ENCODE measurements at places on chromosomes 4 and X.

DNA sequence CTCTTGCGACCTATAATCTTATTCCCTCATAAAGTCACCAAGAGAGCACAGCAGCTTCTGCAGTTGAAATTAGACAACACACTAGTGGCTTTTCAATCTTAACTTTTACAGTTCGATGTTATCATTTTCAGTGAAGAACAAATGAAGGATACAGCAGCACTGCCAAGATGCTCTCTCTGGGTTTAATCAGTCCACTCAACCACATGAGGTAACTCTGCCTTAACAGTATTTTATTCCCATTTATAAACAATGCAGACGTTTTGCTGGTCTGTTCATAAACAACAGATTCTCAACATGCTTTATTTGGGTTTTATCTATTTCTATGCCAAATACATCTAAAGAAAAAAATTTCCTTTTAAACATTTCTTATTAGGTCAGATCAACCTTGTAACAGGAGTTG, 646.0 kb upstream of the FAM241A start:
- no peak for DNase-seq

GRCh38 chrX:37651921-37652452, 33.6 kb upstream of the XK start:
- no peak for DNase-seq

- DNase-seq: peak; percentile 1
These were observed 43.7 kb upstream of the FRMD7 start for GRCh38 chrX:132171478-132171877.

- DNase-seq: no peak
These were observed 74.3 kb upstream of the CLNK start for GRCh38 chr4:10758906-10759305.

- DNase-seq: peak; percentile 43
These were observed 78.7 kb upstream of the OGT start for GRCh38 chrX:71454222-71454621.

DNA sequence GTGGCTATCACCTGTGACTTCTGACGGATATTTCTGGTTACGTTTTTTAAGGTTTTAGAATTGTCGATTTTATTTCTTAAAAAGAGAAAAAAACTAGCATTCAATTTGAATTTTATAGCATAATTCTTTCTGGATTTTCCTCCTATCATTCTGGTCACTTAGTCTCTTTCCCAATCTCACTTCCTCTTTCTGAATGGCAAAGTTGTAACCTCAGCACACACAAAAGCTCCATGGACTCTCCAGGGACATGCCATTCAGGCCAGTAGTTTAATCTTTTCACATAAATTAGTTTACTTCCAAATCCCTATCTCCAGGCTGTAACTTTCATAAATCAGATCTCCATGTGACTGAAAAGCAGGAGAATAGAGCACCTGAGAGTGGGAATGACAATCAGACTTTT, 110.7 kb downstream of the ARAP2 start:
- DNase-seq: no peak

DNA sequence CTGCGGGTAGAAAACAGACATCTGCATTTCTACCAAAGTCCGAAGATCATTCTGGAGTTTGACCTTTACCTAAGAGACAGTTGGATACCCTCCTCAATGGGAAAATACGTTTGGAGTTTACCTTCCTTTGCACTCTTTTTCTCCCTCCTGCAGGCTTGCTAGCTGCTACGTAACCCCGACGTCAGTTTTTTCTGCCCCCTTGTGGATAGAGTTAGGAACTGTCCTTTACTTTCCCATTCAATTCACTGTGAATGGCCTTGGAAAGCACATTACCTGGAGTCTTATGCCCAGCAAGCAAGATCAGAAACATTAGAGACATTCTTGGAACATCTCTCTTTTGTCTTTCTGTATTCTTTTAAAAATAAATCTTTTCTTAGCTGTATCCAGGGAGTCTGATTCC, 250.7 kb downstream of the NAP1L3 start:
- DNase-seq: no peak

DNA sequence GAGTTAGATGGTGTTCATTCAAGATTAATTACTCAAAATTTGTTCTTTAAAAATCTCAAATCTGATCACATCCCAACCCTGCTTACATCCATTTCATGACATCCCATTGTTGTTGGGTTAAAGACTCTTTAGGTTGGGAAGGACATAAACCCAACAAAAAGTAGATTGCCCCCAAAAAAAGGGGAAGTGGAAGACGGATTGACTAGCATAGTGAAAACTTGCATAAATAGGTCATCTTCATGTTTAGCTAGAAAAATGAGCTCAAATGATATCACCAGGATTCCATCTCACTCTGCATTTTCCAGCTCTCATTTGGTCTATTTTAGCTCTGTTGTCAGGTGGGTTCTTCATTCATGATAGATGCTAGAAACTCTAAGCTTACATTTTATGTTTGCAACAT, 18.5 kb upstream of the TET2 start:
- DNase-seq: no peak

DNA sequence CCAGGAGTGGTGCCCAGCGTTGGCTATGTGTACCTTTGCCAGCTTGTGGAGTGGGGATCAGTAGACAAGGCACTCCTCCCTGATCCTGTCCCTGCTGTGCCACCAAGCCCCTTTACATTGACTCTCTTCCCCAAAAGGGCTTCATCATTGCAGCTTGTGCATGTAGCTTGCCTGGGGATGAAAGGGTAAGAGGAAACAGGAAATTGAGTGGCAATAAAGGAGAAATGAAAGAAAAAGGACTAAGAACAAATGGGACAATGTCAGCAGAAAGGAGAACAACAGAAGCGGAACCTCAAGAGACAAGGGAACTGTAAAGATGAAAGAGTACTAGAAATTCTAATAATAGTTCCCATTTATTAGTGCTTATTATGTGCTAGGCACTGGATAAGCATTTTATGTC, 8.7 kb upstream of the IL13RA1 start:
- no peak for DNase-seq

- peak; percentile 69 for DNase-seq
These were observed 809 bp downstream of the MND1 start for GRCh38 chr4:153345012-153345981.

- no peak for DNase-seq
These were observed 195.7 kb upstream of the IL1RAPL1 start for GRCh38 chrX:28391528-28391927.

- no peak for DNase-seq
These were observed 166.5 kb downstream of the CPEB2 start for GRCh38 chr4:15168759-15169158.

DNA sequence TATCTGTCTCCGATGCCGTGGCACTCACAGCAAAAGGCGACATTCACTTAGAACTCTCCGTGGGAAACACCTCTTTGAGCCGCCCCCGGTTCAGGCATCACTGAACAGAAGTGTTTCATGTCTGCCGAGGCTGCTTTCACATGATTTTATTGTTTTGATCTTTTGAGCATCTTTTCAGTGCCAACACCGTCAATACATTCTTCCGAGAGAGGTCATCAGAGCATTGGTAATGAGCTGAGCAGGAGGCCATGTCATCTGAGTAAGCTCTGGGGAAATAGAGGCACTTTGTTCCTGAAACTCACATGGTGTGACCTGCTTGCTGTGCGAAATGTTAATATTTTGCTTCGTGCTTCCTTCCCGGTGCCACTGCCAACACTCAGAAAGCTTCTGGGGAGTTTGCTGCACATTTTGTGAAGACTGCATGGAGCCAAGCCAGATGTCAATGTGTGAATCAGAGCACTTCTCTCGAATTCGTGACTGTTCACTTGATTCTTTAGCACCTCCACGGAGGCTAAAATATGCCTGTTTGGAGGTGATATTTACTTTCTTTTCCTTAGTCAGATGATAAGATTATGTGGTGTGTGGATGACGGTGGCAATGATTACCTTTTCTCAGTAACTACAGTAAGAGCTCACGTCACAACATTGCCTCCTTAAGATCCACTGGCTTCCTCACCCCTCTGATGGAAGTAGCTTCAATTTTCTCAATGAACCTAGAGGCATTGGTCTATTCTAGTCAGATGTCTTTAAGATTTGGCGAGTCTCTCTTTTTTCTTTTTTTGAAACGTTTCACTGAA, 222.3 kb upstream of the HS3ST1 start:
- no peak for DNase-seq

DNA sequence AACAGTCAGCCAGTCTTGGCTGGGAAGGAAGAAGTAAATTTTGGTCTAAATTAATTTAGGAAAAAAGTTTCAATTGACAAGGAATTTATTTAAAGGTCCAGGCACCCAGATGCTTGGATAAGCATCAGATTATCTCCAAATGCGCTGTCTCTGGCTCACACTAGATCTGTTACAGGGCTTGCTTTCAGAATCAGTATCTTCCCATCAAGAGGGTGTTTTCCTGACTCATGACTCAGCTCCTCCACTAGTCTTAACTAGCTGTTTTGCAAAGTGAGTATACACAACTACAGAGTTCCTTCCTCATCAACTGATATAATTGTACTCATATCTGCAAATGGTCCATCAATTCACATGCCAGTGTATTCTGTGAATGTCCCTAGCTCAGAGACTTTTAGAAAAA, 482.1 kb upstream of the CPEB2 start:
- DNase-seq: no peak

DNA sequence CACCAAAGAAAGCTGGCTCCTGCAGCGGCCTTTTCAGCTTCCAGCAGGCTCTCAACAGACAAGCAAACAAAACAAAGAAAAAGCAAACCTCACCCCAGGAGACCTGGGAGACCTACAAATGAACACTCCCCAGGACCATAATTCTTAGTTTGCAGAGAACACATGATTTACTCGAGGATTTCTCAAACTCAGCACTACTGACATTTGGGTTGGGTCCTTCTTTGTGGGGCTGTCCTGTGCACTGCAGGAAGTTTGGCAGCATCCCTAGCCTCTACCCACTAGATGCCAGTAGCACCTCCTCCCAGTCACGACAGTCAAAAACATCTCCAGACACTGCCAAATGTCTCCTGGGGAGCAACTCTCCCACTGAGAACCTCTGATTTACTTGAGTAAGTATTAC, 21.9 kb downstream of the APOO start:
- DNase-seq: peak; percentile 22

GRCh38 chrX:17580539-17581152, 156.6 kb upstream of the SCML1 start:
- peak; percentile 90 for DNase-seq

DNA sequence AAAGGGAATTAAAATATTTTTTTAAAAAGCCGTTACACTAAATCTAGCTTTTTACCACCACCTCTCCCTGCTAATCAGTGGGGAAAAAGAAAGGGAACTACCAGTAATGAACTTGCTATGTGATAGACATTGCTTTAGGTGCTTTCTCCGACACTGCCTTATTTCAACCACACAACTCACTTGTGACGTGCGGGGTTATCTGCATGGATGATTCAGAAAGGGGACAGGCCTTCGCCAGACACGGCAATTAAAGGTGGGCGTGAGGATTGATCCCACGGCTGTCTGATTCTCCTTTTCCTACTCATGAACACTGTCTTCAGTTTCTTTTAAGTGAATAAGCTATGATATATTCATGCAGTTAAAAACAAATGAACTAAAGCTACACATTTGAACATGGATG, 882 bp upstream of the CXCR3 start:
- no peak for DNase-seq

GRCh38 chrX:136767104-136767941, 13.4 kb downstream of the ARHGEF6 start:
- peak; percentile 75 for DNase-seq

DNA sequence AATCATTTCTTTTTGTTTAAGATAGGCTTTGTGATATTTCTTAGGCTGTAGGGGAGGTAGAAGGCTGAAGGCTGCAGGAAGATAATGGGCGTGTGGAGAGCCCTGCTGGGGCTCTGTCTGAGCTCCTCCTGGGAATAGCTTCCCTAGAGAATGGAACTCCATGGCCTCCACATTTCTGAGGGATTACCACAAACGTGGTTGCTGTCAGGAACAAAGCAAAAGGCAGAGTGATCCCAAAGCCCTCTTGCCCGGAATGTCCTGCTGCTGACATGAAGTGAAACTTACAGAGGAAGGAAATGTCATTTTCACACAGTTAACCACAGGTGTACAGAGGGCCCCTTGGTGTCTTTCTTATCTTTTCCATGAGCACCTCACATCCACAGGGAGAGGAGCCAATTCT, 89.3 kb downstream of the DDIT4L start:
- peak; percentile 7 for DNase-seq

DNA sequence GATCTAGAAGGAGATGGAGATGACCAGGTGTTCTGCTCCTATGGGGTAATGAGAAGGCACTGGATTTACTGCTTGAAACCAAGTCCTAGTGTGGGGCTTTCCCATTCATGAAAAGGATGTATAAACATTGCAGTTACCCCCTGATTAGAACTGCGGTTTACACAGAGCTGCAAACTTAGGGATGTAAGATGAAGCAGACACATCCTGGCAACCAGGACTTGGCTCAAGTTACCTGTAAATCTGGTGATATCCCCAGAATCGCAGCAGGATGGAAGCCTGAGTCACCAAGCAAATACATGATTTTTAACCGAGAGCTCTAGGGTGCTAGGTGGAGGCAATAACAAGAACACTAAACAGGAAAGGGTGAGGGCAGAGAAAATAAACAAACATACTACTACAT, 178.6 kb upstream of the MAMLD1 start:
- DNase-seq: no peak

DNA sequence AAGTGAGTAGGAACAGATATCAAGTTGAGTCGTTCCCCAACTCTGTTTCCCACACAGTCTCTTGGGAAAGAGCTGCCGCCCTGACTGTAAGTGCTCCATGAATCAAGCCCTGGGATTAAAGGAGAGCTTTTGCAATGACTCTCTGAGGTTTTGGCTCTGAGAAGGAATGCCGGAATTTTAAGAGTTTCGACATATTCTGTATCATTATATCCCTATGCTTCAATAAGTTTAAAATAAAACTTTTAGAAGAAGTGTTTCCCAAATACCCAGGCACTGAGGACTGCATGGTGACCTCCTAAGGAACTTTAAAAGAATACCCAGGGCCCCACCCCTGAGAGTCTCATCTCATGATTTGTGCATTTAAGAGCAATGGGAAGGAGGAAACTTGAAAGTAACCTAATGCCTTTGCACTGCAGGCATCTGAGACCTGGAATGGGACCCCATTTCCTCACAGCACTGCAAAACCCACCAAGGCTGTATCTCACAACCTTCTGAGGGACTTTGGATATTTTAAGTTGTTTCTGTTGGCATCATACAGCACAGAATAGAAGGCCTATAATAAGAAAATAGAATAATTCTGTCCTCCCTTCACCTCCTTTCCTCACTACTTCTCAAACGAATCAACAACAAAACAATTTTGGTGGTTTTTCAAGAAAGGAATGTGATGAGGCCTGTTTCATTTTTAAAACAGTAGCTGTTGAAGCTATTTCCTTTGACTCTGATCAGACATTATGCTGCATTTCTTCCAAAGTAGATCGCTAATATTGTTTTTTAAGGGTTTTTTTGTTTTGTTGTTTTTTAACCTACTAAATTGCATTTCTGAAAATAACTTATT, 121.2 kb downstream of the GASK1B start:
- DNase-seq: peak; percentile 86

DNA sequence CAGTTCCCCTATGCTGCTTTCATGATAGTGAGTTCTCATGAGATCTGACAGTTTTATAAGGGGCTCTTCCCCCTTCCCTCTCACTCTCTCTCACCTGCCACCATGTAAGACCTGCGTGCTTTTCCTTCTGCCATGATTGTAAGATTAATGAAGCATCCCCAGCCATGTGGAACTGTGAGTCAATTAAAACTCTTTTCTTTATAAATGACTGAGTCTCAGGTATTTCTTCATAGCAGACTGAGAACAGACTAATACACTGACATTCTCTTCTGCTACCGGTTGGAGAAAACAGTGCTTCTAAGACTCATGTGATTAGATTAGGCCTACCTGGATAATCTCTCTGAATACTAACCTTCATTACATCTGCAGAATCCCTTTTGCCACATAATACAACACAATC, 45.4 kb upstream of the TRPC5OS start:
- DNase-seq: no peak

GRCh38 chr4:186040316-186040715, 28.6 kb upstream of the TLR3 start:
- DNase-seq: no peak
